ENCODE measurements at places on chromosomes 3 and 15.
A peak's percentile ranks its signal among the peaks of the same experiment; 100 is the strongest.

DNA sequence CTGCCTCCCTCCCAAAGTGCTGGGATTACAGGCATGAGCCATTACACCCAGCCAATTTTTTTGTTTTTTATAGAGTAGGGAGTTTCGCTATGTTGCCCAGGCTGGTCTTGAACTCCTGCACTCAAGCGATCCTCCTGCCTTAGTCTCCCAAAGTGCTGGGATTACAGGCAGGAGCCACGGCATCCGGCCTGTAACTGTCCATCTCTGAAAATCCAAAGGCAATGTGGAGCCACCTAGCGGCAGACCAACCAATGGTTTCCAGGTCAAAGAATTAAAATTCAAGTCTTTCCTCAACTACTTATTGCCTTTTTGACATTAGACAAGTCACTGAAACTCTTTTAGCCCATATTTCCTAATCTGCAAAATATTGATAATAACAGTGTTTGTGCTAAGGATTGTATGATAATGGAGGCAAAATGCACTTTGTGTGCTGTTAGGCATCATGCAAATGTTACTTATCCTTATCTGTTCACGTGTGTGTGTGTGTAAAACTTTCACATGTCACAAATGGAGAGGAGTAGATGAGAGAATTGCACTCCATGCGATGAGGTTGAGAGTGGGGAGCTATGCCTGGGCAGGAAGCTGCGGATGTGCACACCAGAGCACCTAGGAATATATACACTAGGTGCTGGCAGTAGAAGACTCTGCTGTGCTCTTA is 48.7 kb downstream of the COL8A1 start:
- peak; percentile 63 for DNase-seq

DNA sequence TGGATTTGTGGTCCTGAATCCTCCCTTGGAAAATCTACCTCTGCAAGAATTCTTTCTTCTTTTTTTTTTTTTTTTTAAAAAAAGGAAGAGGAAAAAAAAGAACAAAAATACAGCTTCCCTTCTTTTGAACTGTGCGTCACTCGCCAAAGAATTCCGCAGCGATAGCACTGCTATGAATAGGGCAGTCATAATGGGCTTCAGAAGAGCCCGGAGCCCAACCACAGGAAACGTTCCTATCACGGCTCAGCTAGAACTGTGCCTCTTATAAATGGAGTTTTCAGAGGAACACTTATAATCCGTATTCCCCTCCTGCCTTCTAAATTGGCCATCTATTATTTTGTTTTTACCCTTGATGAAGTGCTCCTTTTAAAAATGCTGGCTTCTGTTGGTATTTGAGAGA is 227.7 kb downstream of the ADAMTS17 start:
- no peak for DNase-seq

DNA sequence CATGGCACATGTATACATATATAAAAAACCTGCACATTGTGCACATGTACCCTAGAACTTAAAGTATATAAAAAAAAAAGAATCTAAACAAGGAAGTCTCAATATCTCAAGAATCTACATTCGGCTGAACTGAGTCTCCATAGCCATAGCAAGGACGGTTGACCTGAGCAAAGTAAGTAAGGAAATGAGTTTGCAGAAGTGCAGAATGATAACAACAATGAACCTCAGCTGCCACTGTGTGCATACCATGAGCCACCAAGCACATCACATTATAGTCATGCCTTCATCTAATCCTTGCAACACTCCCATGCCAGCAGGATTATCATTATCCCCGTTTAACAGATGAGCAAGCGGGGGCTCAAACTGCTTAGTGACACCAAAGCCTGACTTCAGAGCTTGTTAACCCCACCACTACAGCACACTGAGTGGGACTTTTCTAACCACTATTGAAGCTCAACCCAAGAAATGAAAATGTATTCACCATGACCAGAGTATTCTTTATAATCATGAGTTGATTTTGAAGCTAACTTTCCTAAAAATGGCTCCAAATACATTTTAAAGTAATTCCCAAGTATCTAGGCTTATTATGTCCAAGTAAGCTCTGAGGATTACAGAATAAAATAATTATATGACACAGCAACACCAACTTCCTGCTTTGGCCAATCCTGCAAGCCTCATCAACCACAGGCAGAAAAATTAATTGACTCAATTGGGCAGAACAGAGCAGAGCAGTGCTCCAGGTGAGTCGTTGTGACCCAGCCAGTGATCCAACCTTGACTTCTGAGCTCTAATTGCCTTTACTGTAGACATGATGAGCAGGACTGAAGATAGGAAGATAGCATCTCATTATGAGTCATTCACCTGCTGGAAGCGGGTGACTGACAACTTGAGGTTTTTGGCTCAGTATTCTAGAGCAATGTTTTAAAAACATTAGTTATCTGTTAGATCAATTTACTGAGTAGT is 47.3 kb upstream of the IL12A start:
- DNase-seq: no peak

DNA sequence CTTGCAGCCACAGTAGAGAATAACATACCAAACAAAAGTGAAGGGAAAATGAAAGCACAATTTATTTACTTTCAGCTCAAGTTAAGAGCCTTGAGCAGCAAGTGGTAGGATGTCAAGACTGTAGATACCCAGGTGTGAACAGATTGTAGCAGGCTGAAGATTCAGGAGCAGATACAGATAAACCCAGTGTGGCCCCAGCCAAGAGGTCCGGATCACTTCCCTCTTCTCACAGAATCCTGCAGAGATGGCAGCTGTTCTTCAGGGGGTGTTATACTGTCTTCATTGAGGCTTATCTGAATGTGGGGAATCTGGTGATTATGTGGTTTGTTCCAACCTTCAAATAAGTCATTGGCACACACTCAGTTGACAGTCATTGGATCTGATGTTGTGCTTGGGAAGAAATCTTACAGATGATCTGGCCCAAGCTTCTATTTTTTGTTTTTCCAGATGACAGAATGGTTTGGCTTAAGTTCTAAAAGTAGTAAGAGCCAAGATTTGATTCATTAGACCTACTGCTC is 2.2 kb downstream of the STARD9 start:
- no peak for DNase-seq

- DNase-seq: no peak
Observed at GRCh38 chr3:173733029-173733652, 335.6 kb downstream of the NLGN1 start.

- no peak for DNase-seq
Observed at GRCh38 chr3:116112696-116113095, 332.6 kb downstream of the LSAMP start.

DNA sequence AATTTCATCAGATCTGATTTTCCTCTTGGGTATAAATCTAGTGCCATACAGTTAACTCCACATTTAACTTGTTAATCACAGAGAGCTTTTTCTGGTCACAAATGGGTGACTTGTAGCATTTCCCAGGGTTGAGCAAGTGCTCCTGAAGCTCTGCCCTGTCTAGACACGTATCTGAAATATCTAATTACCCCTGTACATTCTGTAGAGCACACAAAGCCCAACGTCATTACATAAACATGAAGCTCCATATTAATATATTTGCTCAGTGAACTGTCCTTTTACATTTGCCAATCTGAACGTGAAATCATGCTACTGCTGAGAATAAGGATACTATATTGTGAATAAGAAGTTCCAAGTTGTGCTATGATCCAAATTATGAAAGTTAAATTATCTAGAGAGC is 49.0 kb downstream of the THBS1 start:
- no peak for DNase-seq

DNA sequence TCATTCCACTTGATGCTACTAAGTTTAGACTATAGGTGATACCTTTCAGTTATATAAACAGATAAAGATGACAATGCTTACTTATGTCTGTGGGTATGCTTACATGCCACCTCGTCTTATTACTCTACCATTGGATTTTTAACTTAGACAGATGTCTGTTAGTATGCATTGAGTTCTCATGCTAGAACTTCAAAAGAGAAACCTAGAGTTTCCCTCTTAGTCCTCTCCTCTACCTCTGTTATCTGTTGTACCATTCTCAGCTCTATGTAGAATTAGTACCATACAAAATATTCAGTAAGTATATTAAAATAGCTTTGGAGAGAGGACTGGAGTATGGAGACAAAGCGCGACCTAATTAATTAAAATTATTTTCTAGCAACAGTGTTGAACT is 111.3 kb downstream of the BBX start:
- no peak for DNase-seq

DNA sequence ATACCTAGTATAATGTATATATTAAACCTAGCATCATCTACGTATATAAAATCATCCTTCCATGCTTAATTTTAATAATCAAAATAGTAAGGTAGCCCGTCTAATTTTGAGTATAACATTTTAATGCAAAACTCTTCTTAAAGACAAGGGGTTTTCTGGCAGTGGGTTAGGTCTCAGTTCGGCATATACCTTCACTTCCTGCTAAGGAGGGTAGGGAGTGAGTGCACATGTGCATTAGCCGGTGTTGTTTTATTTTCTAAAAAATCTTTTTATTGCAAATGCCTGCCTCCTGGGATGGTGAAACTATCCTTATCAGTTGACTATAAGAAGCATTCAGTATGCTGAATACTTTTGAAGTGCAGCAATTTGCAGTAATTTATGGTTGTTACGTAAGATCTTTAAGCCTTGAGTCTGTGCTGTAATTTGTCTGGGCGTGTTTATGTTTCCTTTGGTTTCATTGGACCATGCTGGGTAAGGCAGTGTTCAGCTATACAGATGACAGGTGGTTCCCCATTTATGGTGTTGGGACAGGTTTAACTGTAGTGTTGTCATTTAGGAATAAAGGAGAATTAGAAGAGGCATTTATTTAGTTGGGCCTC is 11.7 kb downstream of the ARHGEF26 start:
- no peak for DNase-seq

DNA sequence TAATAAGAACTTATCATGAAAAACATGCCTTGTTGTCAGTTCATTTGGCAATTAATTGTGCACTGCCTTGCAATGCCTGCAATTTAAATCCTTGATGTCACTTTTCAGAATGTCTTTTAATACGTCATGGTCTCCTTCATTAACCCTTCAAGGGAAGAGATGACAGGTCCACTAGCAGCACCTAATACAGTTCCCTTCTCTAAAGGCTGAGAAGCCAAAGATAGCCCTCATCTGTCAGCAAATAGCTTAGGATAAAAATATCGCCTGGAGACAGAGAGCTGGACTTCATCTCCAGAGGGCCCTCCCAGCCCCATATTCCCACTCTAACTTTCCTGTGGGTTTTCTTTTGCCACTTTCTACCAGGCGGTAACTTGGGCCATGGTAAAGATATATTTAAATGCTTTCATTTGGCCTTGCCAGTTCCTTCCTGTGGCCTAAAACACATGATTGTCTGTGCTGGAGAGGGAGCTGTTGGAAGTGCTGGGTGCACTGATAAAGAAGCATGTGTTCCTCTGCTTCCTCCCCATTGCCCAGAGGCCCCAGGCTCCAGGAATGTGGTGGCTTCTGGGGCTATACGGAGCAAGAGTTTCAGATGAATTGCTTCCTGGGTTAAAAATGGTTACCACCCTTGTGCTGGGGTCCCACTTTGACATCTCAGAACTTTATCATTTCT is 76.3 kb upstream of the UMPS start:
- no peak for DNase-seq

GRCh38 chr15:43346305-43346704 is 15.9 kb upstream of the LCMT2 start:
- no peak for DNase-seq

GRCh38 chr15:83582381-83582780 is 71.5 kb upstream of the ADAMTSL3 start:
- no peak for DNase-seq

DNA sequence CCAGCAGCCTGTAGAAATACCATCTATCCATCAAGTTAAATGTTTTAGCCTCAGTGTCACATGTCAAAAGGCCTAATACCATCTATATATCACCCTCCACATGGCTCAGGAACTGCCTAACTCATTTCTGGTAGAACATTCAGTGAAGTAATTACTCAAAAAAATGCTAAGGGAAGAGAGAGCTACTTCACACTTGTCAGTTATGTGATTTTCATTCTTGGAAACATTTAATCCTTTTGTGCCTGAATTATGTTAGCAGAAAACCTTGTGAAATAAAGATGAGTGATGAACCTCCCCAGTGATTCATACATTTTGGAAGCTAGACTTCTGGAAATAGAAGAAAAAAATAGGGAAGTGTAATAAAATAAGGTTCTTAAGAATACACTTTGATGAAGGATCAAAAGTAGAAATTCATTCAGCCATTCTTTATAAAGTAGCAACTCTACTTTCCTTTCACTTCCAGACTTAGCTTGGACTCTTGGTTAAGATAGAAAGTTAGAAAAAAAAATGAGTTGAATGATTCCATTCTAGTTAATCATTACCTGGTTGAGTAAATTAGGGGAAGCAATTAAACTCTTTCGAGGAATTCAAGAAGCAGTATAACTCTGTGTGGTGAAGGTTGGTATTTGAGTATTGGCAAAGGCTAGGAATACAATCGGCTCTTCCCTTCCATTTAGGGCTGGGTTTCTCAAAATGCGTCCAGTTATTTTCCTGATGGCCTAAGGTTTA is 3.6 kb downstream of the OTOL1 start:
- DNase-seq: no peak

GRCh38 chr15:77836121-77836692 is 203.5 kb upstream of the LINGO1 start:
- no peak for DNase-seq

DNA sequence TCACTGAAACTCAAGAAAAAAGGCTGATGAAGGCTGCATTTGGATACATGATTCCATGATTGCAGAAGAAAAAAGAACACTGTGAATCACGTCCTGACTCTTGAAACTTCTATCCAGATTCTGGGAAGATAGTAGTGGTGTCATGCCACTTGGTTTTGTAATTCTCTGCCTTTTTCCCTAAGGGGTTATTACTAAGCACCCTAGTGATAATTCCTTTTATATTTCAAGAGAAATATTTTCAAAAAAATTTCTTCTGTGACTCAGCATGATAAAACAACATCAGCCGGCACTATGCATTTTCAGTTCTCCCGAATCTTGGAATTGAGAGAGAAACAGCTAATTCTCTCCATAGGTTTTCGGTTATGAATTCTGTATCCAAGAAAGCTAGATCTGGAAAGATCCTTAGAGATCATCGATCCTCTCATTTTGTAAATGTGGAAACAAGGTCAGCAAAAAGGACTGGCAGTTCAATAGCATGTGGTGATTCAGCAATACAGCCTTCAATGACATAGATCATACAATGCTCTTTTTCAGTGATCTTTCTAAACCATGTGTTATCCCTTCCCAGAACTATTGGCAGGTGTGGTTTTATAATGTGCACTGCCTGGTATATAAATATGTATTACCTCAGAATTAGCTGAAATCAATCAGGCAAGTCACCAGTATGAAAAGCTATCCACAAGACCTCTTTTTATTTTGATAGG is 42.6 kb upstream of the TP63 start:
- no peak for DNase-seq

DNA sequence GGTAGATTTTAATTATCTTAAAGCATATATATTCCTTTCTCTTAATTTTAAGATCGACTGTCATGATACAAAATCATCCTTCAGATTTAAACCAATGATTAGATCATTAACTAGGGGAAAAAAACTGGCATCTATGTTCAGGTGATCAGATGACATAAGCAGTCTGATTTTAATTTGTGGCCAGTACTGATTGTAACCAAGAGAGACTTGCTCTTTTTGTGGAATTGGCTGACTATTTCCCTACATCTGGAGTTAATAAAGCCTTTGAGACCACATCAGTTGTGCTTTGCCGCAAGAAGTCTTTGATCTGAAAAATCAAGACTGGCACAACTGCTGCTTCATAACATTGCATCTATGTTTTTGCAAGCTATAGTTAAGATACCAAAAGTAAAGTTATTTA is 148.4 kb upstream of the CGNL1 start:
- no peak for DNase-seq

All from NT2/D1 (cell line).